ENCODE measurements at places on chromosomes 7 and 10. TPM values are rescaled to one million over a fixed set of nuclear protein-coding genes. Genes with fewer than 3 reads are reported as not detected.

- no peak for DNase-seq
These were observed 12.8 kb downstream of the TUBAL3 start for GRCh38 chr10:5391790-5392189.

DNA sequence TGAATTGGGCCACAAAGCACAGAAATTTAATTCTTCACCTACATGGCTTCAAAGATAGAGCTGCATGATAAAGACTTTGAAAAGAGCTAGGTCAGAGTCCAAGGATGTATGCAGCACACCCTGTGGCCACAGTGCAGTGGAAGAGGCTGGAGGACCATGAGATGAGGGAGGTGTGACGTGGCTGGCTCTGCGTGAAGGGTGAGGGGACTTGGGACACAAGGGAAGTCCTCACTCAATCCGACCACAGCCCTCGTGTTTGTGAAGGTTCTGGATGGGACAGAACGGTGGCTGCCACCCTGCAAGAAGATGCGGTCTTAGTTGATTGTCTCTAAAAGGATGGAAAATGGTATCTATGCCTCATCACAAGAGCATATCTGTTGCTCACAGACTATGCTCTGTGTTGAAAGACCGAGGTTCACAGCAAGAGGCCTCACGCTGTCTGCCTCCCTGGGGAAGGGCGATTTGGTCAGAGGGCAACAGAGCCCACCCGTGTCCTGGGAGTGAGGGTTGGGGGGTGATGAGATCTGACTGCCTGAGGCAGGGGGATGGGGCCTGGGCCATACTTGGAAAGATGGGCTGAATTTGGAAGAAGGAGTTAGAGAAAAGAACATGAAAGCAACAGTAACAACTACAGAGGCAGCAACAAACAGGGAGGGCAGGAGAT lies 174.4 kb upstream of the SHH start:
- no peak for DNase-seq

GRCh38 chr10:80855348-80855971 lies 317.8 kb downstream of the SH2D4B start:
- DNase-seq: no peak

DNA sequence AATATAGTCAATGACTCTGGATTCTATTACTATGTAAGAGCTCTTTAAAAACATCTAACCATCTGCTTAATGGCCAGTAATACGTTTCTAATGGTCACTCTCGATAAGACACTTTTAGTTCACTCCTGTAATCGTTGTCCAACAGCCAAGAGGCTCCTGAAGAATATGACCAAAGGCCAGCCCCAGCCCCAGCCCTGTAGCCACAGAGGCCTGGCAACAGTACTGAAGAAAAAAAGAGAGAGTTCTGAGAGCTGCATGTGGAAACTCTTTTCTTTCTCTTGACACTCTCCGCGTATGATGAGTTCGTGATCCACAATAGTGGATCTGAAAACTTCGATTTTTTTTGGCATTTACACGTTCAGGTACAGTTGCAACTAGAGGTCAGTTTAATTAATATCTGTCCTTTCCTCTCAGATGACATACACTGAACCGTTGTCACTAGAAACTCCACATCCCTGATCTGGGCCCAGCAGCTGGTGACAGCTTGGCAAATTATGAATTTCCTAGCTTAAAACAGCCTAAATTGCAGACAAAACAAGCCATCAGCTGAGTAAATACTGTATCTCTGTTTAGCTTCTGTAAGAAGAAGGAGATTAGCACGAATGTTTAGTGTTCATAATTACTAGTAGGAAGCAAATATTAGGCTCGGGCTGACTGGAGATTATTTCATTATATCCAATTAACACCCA lies 456.7 kb downstream of the LRMDA start:
- DNase-seq: no peak

GRCh38 chr7:84949501-84949900 lies 237.4 kb downstream of the SEMA3D start:
- DNase-seq: no peak

DNA sequence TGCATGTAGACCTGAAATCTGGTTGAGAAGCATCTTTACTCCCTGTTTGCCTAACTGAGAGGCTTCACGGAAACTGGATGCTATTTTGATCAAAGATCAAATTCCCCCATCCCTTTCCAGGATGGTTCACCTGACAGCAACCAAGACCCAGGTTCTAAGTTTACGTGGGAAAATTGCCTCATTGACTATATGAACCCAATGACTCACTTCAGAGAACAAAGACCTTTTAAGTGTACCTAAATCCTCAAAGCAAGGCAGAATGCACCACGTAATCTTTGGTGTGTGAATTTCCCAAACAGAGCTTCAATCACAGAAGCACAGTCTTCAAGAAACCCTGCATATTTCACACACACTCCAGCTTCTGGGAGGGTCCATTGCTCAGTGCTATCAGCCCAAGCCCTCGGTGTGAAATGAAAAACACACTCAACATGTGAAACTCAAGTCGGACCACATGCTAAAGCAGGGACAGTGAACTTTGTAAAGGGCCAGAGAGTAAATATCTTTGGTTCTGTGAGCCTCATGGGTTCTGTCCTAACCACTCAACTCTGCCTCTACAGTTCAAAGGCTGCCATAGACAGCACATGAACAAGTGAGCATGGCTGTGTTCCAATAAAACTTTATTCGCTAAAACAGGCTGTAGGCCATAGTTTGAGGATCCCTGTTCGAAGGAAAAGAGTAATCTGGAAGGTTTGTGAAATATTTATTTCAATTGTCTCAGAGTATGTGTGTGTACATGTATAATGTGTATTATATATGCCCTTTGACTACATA lies 275.6 kb upstream of the FOXK1 start:
- no peak for DNase-seq

- no peak for DNase-seq
These were observed 165.7 kb downstream of the GRID1 start for GRCh38 chr10:86200867-86201266.

- peak; percentile 43 for DNase-seq
These were observed 27.1 kb downstream of the PRLHR start for GRCh38 chr10:118568327-118568848.

DNA sequence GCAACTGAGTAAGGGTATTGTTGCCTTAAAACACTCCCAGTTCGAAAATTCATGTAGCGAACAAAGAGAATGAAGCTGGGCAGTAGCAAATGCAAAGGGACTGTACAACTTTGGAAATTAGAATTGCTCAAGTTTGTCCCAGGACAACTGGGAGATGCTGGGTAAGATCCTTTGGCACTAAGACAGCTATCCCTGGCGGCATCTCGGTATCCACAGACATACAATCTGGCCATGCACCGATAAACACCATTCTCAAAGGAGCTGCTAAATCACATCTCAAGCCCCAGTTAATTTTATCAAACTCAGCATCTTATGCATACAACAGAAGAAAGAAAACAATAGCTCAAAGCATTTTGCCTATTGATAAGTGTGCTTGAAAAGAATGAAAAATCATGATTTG lies 177.3 kb downstream of the AMPH start:
- no peak for DNase-seq

DNA sequence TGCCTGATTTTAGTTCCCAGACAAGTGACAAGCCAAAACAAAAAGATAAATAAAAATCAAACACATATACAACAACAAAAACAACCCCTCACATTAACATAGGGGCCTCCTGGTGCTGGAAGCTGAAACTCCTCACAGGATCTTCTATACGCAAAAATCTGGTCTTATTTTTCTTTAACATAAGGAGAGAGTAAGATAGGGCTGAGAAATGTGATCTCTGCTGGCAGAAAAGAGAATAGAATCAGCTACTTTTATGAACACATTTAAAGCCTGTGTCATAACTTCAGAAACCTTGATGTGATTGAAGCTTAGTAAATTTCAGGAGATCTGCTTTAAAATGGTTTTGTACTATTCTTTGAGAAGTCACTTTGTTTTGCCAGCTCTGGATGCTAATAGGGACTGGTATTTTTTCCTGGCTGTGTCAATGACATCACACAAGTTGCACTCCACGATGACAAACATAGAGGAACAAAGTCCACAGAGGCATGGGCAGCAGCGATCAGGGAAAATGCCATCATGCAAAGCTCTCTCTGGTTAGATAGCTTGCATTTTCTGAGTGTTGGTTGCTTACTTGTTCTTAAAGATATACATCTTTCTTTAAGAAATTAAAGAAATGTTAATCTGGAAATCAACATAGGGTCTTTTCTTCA lies 176.6 kb upstream of the SP4 start:
- no peak for DNase-seq

DNA sequence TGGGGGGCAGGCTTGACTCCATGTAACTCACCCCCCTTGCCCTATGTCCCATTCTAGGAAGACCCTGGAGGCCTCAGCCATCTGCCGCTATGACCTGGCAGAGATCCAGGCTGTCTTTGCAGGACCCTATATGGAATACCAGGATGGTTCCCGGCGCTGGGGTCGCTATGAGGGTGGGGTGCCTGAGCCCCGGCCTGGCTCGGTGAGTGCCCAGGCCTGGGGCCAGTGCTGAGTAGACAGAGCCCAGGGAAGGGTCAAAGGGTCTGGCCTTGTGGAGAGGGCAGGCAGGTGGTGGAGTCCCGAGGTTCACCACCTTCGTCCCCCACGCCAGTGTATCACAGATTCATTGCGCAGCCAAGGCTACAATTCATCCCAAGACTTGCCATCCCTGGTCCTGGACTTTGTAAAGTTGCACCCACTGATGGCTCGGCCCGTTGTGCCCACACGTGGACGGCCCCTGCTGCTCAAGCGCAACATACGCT lies 7.5 kb downstream of the MRPL43 start:
- DNase-seq: no peak

DNA sequence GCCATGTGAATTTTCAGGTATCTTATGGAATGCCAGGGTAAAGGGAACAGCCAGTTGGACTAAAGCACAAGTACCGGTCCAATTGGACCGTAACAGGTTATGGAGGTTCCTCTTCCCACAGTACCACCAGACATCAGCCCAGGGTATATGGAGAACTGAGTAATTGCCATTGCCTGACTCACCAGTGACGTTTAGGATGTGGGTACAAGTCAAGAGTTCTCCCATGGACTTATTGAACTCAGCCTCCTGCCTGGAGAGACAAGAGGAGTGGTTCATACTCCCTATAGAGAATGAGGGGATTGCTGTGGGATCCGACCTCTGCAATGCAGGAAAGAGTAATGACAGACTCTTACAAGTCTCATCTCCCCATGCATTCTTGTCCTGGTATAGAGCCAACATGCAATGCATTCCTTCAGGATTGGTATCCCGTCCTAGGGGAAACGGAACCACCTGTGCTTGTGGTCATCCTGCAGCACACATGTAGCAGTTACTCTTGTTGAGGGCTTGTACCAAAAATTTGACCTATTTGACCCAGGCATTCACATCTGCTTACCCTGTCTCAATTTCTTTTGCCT lies 30.7 kb upstream of the ELOVL3 start:
- no peak for DNase-seq

- DNase-seq: no peak
These were observed 154.3 kb downstream of the PHF14 start for GRCh38 chr7:11127988-11128387.

- no peak for DNase-seq
These were observed 187.9 kb upstream of the IMMP2L start for GRCh38 chr7:111750228-111750627.

- DNase-seq: no peak
These were observed 289.6 kb upstream of the NPVF start for GRCh38 chr7:25517906-25518305.

- DNase-seq: no peak
These were observed 16.5 kb downstream of the ANLN start for GRCh38 chr7:36406156-36406555.

DNA sequence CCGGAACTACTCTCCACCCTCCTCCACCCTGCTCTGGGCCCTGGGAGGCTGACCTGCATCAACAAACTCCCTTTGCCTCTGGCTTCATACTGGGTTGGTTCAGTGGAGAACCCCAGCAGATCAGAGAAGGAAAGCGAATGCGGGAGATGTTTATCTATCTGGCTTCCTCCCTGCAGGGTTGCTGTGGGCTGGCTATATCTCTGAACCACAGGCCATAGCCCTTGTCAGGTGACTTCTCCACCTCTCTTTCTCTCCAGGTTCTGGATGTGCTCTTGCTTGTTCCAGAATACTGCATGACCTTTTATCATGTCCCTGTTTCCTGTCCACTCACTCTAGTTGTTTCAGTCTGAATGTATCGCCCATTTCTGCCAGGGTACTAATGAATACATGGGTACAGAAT lies 51.7 kb upstream of the IFRD1 start:
- DNase-seq: peak; percentile 26

GRCh38 chr7:30914596-30914995 lies 2.9 kb downstream of the AQP1 start:
- DNase-seq: no peak

TRIM74 gene
- 6.0 TPM for total RNA-seq

SPDYE11 gene
- not detected for total RNA-seq

SP4 gene
- total RNA-seq: 45.8 TPM

PRPS1L1 gene
- total RNA-seq: not detected

AZGP1 gene
- not detected for total RNA-seq

SCIN gene
- total RNA-seq: 0.25 TPM

CLRN3 gene
- total RNA-seq: not detected

All from CD4-positive, alpha-beta memory T cell (primary cell).